A172 (cell line): ENCODE measurements at places on chromosomes 3 and 15.

DNA sequence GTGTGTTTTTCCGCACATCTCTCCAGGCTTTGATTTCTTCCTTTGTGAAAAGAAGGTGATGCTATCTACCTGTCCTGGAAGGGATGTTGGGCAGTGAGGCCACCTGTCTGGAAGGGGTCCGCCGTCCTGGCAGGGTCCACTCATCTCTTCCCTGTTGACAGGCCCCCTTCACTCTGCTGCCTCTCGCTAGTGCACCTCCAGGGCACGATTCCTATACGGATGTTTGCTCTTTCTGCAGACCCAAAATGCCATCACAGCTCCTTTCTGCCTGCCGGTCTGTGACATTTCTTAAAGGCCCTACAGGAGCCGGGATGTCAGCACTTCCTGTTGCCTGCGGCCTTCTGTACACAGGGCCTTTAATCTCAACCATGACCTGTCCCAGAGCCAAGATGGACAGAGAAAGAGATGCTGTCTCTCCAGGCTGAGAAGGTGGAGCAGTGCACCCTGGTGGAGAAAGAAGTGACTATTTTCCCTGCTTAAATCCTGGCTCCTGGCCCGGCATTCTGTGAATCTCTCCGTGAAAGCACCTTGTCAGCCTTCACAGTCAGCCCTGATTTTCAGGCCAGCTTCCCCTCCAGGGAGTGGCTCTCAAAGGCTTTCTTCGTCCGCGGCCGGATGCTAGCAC is 7.4 kb downstream of the FAM3D start:
- DNase-seq = peak; percentile 29

- no peak for DNase-seq
Measured at GRCh38 chr3:31620656-31621055, 87.9 kb downstream of the STT3B start.

DNA sequence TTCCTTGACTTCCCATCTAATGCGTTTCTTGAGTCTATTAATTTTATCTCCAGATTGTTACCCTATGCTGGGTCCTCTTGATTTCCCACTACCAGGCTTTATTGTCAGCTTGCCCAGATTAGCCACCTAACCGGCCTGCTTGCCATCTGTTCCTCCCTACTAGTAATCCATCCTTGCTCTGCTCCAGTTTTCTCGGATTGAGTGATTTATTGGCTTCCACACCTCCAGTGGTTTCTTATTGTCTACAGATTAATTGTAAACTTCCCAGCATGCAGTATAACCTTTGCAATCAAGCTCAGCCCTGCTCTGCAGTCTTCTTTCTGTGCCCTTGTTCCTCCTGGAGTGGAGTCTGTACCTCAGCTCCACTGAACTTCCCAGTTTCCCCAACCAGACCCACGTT is 63.4 kb downstream of the ARHGEF26 start:
- no peak for DNase-seq

DNA sequence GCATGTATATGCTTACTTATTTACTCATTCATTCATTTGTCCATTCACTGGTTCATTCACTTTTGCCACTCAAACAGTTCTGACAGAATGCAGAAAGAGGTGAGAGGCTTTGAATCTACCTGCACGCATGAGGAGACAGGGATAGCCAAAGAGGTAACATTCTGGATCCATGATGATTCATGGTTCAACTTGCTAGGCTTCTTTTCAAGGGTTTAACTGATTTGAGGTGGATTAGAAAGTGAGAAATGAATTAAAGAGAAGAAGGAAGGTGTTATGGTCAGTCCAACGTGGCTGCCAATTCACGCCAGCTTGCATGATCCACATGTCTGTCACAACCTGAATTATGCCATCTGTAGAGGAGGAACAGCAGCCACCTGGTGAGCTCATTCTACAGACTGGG is 260.6 kb downstream of the ARRDC4 start:
- no peak for DNase-seq

GRCh38 chr3:71497367-71497897 is 86.1 kb downstream of the FOXP1 start:
- no peak for DNase-seq
